ENCODE measurements at places on chromosomes 12 and 14. TPM values are rescaled to one million over a fixed set of nuclear protein-coding genes. Genes with fewer than 3 reads are reported as not detected.

The ZNF385A gene
- total RNA-seq: 1.8 TPM

The KLRC3 gene
- not detected for total RNA-seq

The ART4 gene
- 6.1 TPM for total RNA-seq

The FAM234B gene
- 12.6 TPM for total RNA-seq

The CCDC177 gene
- not detected for total RNA-seq

The MDGA2 gene
- not detected for total RNA-seq

The GPR84 gene
- 0.07 TPM for total RNA-seq

The MFAP5 gene
- total RNA-seq: 37.3 TPM

The LLPH gene
- 5.0 TPM for total RNA-seq

The OR4K5 gene
- not detected for total RNA-seq

The TPH2 gene
- total RNA-seq: not detected

The DHRS2 gene
- not detected for total RNA-seq

The TSPAN19 gene
- not detected for total RNA-seq

The TROAP gene
- 3.4 TPM for total RNA-seq

The BHLHE41 gene
- 6.1 TPM for total RNA-seq

The PTGER2 gene
- 8.2 TPM for total RNA-seq

The LPAR5 gene
- not detected for total RNA-seq

The TAS2R42 gene
- not detected for total RNA-seq

All from smooth muscle cell of the pulmonary artery (primary cell).